ENCODE measurements at places on chromosomes 16 and 17. TPM values are rescaled to one million over a fixed set of nuclear protein-coding genes. Genes with fewer than 3 reads are reported as not detected.

DNA sequence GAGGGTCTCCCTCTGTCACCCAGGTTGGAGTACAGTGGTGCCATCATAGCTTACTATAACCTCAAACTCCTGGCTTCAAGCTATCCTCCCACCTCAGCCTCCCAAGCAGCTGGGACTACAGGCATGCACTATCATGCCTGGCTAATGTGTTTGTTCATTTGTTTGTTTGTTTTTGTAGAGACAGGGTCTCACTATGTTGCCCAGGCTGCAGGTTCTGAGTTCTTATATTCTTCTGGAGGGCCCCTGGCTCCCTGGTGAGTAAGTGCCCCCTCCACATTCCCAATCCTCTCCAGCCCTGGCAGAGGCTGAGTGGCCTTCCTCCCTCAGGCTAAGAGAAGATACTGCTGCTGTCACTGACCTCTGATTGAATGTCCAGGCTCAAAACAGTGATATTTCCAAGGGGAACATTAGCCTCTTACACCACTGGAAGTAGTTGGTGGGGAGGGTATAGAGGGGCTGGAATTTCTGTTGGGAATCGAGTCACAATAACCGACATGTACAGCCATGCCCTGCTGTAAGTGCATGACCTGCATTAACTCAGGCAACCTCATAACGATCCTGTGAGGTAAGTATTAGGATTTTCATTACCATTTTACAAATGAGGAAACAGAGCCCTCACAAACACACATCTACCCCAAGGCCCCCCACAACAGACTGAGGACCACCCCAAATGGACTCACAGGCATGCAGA lies 2.7 kb upstream of the ETV4 start:
- H3K4me3 ChIP-seq, result no peak overlapping the region
- no peak for DNase-seq
- H3K36me3 ChIP-seq, result no peaks in the 10 kb centered on the region

DNA sequence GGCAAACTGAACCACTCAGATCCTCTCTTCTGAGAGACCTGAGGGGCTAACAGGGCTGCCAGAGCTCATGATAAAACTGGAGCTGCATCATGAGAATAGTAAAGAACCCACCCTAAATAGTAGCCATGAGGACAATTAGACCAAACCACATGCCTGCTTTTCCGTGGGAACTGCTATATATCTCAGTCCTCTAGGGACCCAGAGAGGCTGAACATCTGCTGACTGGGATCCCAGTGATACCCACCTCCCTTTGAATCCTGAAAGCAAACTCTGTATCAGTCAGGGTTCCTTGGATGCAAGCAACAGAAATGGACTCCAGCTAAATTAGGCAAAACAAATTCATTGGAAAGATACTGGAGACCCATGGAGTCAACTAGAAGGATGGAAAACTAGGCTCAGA lies 6.5 kb downstream of the MT1X start:
- H3K27me3 ChIP-seq, result peaks cover 1% of the 10 kb centered on the region
- H3K27ac ChIP-seq, result no peak overlapping the region
- DNase-seq, result no peak
- no peaks in the 10 kb centered on the region for H3K4me1 ChIP-seq

DNA sequence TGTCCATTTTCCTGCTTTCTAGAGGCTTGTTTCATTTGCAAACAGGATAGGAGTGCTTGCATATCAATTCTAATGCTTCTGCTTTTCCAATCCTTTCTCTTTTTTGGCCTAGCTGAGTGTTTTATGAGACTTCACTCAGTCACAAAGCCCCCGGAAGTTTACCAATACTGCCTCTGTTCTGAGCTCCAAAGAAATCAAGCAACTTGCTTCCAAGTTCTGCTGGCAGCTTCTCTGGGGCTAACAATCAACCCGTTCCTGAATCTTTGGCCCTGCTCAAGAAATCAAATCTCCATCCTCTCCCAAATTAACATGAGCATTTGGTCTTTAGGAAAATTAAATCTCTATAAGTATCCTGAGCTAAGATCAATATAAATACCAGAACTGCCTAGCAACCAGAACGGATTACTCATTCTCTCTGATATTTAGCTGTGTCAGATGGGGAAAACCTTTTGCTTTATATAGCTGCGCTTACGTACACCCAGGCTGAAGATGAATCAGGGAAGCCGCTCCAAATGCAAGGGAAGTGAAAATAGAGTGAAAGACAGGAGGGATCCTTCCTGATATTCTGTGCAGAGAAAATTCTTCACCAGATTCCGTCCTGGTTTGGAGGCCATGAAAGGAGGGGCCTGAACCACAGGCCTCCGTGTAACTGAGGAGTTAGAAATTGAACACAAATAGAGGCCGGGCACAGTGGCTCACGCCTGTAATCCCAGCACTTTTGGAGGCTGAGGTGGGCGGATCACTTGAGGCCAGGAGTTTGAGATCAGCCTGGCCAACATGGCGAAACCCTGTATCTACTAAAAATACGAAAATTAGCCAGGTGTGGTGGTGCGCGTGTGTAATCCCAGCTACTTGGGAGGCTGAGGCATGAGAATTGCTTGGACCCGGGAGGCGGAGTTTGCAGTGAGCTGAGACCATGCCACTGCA lies 23.3 kb upstream of the GRB2 start:
- peaks cover 15% of the 10 kb centered on the region for H3K4me1 ChIP-seq
- no peaks in the 10 kb centered on the region for H3K36me3 ChIP-seq
- H3K4me3 ChIP-seq, result no peak overlapping the region
- peak; percentile 66 for DNase-seq
- H3K27me3 ChIP-seq, result no peaks in the 10 kb centered on the region
- peak overlapping the region; percentile 89 for H3K27ac ChIP-seq

- H3K27me3 ChIP-seq, result peaks cover 25% of the 10 kb centered on the region
- no peak for DNase-seq
- H3K4me1 ChIP-seq, result no peaks in the 10 kb centered on the region
- no peaks in the 10 kb centered on the region for H3K36me3 ChIP-seq
Observed at GRCh38 chr16:86994215-86994614, 323.0 kb downstream of the C16orf95 start.

- no peaks in the 10 kb centered on the region for H3K36me3 ChIP-seq
- DNase-seq, result no peak
- no peak overlapping the region for H3K4me3 ChIP-seq
- no peaks in the 10 kb centered on the region for H3K27me3 ChIP-seq
- H3K27ac ChIP-seq, result peak overlapping the region; percentile 43
- peaks cover 18% of the 10 kb centered on the region for H3K4me1 ChIP-seq
Observed at GRCh38 chr17:76272541-76273444, 7.6 kb downstream of the UBALD2 start.

GRCh38 chr17:10616502-10617119 lies 40.5 kb downstream of the MYH3 start:
- no peak overlapping the region for H3K4me3 ChIP-seq
- H3K27ac ChIP-seq, result no peak overlapping the region
- DNase-seq, result peak; percentile 83
- no peaks in the 10 kb centered on the region for H3K36me3 ChIP-seq

DNA sequence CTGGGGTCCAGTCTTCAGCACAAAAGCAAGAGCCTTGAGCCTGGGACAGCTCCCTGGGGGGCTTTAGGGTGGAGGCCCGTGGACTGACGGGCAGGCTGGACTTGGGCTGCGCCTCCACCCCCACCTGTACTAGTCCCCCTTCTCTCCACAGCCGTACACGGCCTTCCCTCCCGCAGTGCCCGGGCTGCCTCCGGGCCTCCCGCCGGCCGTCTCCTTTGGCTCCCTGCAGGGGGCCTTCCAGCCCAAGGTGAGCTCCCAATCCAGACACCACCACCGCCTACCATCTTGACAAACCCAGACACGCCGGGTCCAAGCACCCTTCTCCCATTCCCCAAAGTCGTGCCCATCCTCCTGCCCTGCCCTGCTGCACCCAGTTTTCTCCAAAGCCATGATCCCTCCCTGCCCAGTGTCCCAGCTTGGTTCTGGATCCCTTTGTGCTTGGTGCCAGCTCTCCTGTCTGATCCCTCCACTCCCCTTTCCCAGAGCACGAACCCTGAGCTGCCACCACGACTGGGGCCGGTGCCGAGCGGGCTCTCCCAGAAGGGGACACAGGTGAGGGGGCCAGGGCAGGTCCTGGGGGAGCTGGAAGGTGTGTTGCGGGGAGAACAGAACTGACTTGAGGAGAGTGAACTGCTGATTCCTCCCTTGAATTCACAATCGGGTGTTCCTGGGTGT lies 7.1 kb downstream of the FBRS start:
- H3K36me3 ChIP-seq, result no peaks in the 10 kb centered on the region
- H3K4me3 ChIP-seq, result no peak overlapping the region
- no peak for DNase-seq
- no peak overlapping the region for H3K27ac ChIP-seq
- H3K27me3 ChIP-seq, result no peaks in the 10 kb centered on the region
- peaks cover 15% of the 10 kb centered on the region for H3K4me1 ChIP-seq

- peak; percentile 86 for DNase-seq
- peak overlapping the region; percentile 69 for H3K27ac ChIP-seq
- H3K4me1 ChIP-seq, result no peaks in the 10 kb centered on the region
- no peaks in the 10 kb centered on the region for H3K27me3 ChIP-seq
- H3K36me3 ChIP-seq, result no peaks in the 10 kb centered on the region
- no peak overlapping the region for H3K4me3 ChIP-seq
Observed at GRCh38 chr17:14737984-14738651, 437.2 kb downstream of the HS3ST3B1 start.

- H3K4me3 ChIP-seq, result no peak overlapping the region
- peaks cover 10% of the 10 kb centered on the region for H3K27me3 ChIP-seq
- no peak overlapping the region for H3K27ac ChIP-seq
- H3K36me3 ChIP-seq, result no peaks in the 10 kb centered on the region
Observed at GRCh38 chr17:73715769-73716168, 71.5 kb upstream of the SDK2 start.

DNA sequence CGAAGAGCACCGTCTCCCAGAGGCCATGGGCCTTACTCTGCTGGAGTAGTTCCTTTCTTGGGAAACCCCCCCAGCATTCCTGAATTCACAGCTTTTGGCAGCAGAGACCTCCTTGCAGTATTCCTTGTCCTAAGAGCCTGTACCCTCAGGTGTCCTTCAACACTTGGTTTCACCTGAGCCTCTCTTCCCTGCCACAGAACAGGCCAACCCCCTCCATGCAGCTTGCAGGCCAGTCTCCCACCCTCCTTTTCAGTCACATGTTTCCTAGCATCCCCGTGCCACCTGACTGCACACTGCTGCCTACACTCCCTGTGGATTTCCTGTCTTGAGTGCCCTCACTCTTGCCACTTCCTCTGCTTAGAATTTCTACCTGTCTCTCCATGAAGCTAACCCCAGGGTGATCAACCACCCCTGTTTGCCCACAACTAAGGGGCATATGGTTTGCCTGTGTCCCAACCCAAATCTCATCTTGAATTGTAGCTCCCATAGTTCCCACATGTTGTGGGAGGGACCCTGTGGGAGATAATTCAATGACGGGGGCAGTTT lies 65.5 kb downstream of the DYNLRB2 start:
- DNase-seq, result no peak
- no peaks in the 10 kb centered on the region for H3K36me3 ChIP-seq
- H3K27ac ChIP-seq, result no peak overlapping the region
- no peak overlapping the region for H3K4me3 ChIP-seq

DNA sequence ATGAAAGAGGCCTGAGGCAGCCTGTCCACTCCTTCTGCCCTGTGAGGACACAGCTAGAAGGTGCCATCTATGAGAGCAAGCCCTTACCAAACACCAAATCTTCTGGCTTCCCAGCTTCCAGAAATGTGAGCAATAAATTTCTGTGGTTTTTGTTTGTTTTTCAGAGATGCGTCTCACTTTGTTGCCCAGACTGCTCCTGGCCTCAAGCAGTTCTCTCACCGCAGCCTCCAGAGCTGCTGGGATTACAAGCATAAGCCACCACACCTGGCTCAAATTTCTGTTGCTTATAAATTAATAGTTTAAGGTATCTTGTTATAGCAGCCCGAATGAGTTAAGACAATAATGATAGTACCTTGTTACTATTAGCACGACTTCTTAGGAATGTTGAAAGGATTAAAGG lies 12.5 kb upstream of the SLC16A11 start:
- H3K27ac ChIP-seq, result no peak overlapping the region
- no peak for DNase-seq
- no peaks in the 10 kb centered on the region for H3K27me3 ChIP-seq
- H3K36me3 ChIP-seq, result no peaks in the 10 kb centered on the region

GRCh38 chr16:51120730-51121347 lies 30.2 kb downstream of the SALL1 start:
- H3K4me3 ChIP-seq, result no peak overlapping the region
- peak; percentile 16 for DNase-seq
- H3K4me1 ChIP-seq, result peaks cover 14% of the 10 kb centered on the region
- no peaks in the 10 kb centered on the region for H3K27me3 ChIP-seq

DNA sequence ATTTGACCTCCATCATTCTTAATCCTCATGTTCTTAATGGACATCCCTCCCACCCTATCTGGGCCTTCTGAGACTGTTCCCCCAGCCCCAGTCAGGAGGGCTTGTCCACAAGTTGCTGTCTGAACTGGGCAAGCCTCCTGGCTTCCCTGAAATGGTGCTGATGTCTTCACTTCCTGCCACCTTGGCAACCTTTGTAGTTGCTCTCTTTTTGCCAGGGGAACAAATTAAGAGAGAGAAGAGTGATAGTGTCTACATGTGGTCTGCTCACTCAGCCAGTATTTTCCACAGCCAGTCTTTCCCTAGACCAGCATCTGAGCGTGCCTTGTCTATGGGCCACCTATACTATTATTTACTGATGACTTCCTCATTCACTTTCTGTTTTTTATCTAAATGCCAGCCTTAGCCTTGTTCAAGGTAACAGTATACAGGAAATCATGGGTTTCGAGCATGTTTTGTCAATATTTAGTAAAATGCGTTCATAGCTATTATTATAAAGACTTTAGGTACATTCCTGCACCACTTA lies 710.1 kb downstream of the MAF start:
- H3K27ac ChIP-seq, result no peak overlapping the region
- H3K36me3 ChIP-seq, result no peaks in the 10 kb centered on the region
- H3K4me1 ChIP-seq, result no peaks in the 10 kb centered on the region
- H3K4me3 ChIP-seq, result no peak overlapping the region
- no peak for DNase-seq

GRCh38 chr16:68238029-68238345 lies 2.1 kb upstream of the ESRP2 start:
- peaks cover 21% of the 10 kb centered on the region for H3K4me1 ChIP-seq
- H3K27ac ChIP-seq, result peak overlapping the region; percentile 90
- no peaks in the 10 kb centered on the region for H3K27me3 ChIP-seq
- DNase-seq, result no peak

GRCh38 chr17:3574231-3574630 lies 16.6 kb upstream of the TRPV3 start:
- DNase-seq, result no peak
- H3K27ac ChIP-seq, result no peak overlapping the region
- H3K36me3 ChIP-seq, result no peaks in the 10 kb centered on the region
- no peaks in the 10 kb centered on the region for H3K27me3 ChIP-seq
- no peak overlapping the region for H3K4me3 ChIP-seq
- H3K4me1 ChIP-seq, result no peaks in the 10 kb centered on the region

DNA sequence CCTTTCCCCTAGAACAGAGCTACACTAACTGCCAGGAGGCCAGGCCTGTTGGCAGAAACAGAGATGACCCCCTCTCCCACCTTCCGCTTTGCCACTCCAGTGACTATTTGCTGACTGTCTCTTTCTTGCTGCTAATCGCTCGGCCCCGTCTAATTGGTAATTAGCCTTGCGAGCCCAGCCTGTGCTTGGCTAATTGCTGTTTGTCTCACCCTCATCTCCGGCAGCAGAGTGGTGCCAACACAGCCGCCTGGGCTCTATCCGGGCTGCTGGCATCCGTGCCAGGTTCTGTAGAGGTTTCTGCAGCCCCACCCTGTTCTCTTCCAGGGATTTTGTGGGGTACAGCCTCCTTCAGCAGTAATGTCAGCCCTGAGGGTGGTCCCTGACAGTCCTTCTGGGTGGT lies 27.4 kb upstream of the PHB1 start:
- no peak overlapping the region for H3K4me3 ChIP-seq
- H3K4me1 ChIP-seq, result peaks cover 6% of the 10 kb centered on the region
- H3K36me3 ChIP-seq, result no peaks in the 10 kb centered on the region
- DNase-seq, result no peak

The TBX21 gene
- polyA plus RNA-seq, result not detected

The CACNG1 gene
- polyA plus RNA-seq, result not detected

The MYH11 gene
- polyA plus RNA-seq, result 3.8 TPM

The IGF2BP1 gene
- 40.7 TPM for polyA plus RNA-seq

The STH gene
- polyA plus RNA-seq, result not detected
